ENCODE measurements at places on chromosomes 5 and 9.

DNA sequence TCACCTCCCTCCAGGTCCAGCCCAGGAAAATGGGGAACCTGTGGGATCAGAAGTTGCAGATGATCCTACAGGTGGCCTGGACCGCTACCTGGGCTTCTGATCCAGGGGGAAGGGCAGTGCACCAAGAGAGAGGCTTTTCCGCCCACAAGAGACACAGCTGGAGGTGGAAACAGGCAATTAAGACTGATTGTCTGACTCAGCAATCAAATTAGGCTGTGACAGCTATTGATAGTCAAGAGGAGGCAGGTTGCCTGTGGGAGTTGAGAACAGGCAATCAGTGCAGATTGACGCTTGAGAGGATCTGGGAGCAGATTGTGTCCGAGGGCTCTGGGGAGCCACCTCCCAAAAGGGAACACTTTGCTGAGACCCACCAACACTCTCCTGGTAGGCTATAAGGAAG, 71.1 kb upstream of the SLC44A1 start:
- no peak for DNase-seq

DNA sequence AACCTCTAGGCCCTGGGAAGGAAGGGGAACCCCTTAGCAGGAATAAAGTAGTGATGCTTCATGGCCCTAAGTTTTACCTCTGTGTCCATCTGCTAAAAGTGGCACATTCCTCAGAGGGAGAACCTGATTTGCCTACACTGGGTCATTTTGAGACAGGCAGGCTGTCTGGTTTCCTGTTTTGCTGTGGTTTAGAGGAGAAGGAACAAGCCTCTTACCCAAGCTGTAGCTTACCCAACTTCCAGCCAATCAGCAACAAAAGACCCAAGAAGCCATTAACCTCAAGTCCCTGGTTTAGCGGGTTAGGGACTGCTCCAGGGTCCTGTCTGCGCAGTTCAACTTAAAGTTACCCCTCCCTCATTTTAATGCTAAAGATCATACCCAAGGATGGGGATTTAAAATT, 411.0 kb downstream of the MAT2B start:
- DNase-seq: no peak

- DNase-seq: no peak
Measured at GRCh38 chr9:36963346-36963745, 70.7 kb downstream of the PAX5 start.

DNA sequence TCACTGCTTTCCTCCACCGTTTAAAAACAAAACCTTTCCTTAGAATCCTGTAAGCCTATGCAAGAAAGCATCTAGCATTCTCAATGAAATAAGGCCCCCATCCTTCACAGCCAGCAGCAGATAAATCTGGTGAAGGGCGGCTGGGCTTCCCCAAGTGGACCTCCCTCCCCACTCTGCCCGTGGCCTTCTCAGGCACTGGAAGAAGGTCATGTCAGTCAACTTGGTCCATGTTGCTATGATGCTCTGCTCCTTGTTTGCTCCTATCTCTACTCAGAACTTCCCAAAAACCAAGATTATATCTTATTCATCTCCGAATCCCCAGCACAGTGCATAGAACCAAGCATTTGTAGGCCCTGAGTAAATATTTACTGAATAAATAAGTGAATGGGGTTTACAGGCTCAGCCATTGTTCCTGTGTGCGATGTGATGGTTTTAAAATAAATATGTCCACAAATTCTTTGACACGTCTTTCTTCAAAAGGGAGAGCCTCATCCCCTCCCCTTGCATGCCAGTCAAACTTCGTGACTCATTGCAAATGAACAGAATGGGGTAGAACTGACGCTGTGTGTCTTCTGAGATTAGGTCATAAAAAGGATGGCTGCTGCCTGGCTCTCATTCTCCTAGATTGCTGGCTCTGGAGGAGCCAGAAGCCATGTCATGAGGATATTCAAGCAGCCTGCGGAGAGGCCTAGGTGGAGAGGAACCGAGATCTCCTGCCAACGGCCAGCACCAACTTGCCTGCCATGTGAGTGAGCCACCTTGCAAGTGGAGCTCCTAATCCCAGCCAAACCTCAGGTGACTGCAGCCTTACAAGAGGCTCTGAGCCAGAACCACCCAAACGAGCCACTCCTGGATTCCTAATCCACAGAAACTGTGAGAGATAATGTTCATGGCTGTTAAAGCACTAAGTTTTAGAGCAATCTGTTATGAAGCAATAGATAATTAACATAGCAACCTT, 70.5 kb downstream of the MED27 start:
- DNase-seq: no peak
